ENCODE measurements at places on chromosomes 5 and 9. TPM values are rescaled to one million over a fixed set of nuclear protein-coding genes. Genes with fewer than 3 reads are reported as not detected.

DNA sequence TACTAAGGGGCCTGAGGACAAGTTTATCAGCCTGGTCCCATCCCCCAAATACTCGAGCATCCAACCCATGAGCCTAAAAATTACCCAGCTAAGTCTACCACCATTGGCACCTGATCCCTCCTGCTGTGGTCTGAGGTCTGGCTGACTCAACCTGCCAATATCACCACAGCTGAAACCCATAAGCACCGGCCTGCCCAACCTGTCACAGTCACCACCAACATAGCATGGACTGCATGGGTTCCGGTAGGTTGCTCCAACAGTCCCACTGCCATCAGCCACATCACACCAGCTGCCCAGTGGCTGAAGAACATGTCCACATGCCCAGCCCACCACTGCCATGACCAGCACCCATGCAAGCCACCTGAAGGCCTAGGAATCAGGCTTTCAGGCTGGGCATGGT, 495.0 kb downstream of the PRELID2 start:
- no peak for DNase-seq

Gene TEK
- 13.1 TPM for total RNA-seq

GRCh38 chr5:74963407-74963806, 89.0 kb downstream of the GCNT4 start:
- no peak for DNase-seq

DNA sequence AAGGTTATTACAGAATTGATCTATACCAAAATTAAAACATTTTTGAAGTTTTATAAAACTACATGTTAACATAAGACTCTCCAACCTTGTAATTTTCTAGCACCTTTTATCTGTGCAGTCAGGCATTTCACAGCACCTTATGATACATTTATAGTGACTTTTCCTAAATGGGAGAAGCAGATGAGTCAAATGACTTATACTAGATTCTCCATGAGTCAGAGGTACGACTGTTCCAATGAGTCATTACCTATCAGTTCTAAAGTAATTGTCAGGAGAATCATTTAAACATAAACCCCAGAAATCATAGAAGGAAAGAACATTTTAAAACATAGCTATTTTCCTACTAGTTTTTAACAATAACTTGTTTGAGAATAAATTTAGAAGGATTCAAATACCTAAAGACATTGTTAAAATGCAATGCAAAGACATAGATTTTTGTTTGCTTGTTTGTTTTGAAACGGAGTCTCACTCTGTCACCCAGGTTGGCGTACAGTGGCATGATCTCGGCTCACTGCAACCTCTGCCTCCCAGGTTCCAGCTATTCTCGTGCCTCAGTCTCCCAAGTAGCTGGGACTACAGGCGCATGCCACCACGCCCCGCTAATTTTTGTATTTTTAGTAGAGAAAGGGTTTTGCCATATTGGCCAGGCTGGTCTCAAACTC, 34.7 kb upstream of the DMXL1 start:
- no peak for DNase-seq

DNA sequence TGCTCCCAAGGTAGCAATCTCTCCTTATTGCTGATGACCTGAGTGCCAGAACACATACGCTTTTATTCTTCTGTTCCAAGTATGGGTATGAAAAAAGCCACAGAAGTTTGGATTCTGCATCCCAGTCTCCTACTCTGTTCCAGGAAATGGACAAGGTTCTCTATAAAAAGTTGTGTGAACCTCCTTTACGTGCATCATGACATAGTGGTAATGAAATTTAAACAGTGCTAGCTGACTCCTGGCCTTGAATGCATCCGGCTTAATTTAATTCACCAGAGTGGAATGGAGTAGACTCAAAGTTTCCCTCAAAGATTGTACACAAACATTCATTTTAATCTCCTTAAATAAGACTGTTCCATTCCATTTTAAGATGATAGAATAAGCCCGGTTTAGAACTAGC, 68.9 kb downstream of the LURAP1L start:
- DNase-seq: no peak

DNA sequence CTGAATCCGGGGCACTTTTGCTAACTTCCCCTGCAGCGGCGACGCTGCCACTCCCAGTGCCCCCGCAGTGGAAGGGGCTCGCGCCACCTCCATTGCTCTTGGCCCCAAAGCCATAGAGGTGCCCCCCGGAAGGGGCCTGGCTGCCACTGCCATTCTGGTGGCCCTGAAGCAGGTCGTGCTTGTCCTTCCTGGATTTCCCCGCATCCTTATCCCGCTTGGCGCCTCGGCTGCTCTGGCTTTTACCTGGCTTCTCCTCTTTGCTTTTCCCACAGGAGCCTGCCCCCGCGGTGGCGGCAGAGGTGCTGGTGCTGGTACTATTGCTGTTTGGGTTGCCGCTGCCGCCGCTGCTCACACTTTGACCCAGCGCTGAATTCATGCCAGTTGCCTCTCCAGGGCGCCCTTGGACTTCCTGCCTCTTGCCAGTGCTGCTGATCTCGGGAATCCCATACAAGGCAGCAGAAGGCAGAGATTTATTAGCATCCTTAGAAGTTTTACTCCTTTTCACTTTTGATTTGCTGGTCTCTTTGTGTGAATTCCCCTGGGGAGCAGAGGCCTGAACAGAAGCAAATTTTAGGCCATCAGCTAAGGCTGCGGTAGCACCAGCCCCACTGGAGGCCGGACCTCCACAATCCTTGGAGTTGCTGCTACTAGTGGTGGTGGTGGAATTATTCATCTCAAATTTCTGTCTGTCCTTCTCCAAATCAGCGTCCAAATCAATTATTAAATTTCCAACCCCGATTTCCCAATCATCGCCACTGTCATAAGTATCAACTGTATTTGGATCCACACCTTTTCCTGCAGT, 2.1 kb downstream of the ZNF608 start:
- DNase-seq: peak; percentile 66

GRCh38 chr5:138949988-138950387, 74.9 kb upstream of the LRRTM2 start:
- DNase-seq: no peak

Gene TOR4A
- total RNA-seq: 15.4 TPM

Gene CCL28
- 7.6 TPM for total RNA-seq
